ENCODE measurements at places on chromosomes 11 and 22. TPM values are rescaled to one million over a fixed set of nuclear protein-coding genes. Genes with fewer than 3 reads are reported as not detected.

Gene BIRC3
- total RNA-seq = 2.8 TPM

Gene INS
- not detected for total RNA-seq

GRCh38 chr11:62680825-62681240, 2.0 kb upstream of the UBXN1 start:
- peak; percentile 51 for DNase-seq

DNA sequence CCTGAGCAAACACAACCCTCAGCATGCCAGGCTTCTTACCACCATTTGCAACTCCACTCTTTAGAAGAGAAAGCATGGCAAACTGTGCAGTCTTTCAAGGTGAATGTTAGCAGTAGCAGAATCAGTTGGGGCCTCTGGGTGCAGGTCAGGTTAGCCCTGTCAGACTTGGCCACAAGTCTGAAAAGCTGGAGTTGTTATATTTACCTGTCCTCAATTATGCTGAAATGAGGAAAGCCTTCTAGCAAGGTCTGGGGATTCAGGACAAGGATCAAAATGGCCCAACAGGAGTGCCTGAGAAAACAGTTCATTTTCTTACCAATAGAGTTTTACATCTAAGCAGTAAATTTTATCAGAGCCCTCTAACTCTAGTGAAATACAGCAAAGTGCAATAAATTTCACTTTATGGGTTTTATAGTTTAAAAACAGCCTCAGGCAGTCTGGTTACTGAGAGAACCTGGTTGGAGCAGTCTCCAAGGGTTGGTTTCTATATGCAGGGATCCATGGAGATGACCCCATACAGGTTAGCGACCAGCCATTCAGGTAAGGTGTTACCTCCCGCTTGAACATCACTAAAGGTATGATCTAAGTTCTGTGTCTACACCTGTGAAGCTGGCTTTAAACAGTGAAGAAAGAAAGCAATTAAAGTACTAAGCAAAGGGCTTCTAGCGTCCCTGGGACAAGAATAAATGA, 212.5 kb upstream of the MPPED2 start:
- no peak for DNase-seq

Gene MRGPRX4
- not detected for total RNA-seq

DNA sequence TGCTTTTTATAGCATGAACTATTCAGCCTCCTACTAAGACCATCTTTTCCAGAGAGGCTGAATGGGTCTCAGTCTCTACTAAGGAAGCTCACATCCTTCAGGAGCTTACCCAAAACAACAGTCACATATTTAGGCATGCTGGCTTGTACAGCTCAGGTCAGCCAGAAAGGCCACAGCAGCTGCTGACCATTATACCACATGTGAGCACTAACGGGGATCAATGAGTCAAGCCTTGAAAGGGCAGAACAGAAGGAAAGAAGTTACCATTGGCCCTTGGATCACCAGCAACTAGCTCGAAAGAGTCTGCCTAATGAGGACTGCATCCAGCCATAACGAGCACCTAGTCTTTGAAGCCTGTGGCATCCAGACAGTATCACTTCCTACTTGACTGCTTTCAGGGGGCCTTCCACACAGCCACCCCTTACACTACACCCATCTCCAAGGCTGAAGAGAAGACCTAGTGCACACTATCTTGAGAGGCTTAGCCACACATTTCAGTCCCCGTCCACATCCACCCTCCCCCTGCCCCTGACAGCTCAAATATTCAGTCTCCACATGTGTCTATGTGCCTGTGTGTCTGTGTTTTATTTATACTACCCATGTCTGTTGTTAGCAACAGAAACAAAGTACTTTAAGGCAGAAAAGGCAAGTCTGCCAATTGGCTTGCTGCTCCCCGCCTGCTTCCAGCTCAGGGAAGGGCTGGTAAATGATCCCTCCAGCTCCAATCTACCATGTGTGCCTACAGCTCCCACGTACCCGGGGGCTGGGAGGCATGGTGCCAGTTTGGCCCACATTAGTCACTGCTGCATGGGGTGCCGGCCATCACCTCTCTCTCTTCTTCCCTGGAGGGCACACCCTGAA, 95.5 kb downstream of the RPL27A start:
- peak; percentile 62 for DNase-seq

Gene KCNJ11
- total RNA-seq = 173 TPM

DNA sequence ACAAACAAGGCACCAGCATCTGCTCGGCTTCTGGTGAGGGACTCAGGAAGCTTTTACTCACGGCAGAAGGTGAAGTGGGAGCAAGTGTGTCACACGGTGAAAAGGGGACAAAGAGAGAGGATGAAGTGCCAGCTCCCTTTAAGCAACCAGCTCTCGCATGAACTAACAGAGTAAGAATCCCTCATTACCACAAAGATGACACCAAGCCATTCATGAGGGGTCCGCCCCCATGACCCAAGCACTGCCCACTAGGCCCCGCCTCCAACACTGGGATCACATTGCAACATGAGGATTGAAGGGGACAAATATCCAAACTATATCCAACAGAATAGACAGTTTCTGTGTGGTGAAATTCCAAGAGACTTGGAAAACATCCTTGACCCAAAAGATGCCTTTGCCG, 198.2 kb upstream of the POU2AF2 start:
- DNase-seq = no peak

Gene ANO9
- total RNA-seq = 0.46 TPM

DNA sequence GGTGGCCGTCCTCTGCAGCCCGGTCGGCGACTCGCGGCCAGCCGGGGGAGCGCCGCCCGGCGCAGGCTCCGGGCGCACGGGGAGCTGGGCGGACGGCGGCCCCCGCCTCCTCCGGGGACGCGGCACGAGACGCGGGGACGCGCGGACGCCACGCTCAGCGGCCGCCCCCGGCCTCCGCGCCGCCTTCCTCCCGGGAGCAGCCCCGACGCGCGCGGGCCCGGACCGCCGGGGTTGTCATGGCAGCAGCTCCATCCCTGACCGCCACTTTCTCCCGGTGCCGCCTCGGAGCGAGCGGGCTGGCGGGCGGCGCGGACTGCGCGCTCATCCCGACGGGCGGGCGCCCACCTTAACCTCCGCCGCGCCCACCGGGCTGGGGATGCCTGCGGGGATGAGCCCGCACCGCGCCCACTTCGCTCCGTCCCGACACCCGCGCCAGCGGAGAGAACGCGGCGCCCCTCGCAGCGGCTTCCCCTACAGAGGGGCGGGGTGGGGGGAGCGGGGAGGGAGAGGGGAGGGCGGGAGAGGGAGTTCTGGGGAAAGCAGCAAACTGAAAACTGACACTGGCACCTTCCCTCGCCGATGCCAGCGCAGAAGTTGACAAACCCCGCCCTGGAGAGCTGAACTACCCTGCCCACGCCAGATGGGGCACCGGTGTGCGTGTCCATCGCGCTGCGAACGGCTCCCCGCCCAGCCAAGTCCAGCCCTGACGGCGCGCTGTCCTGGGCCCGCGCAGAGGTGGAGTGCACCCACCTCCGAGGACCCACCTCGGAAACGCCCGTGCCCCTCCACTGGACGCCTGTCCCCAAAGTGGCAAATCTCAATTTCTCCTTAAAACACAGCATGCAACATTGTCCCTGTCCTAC, 588.4 kb downstream of the OPCML start:
- no peak for DNase-seq

Gene CASP1
- 5.9 TPM for total RNA-seq

DNA sequence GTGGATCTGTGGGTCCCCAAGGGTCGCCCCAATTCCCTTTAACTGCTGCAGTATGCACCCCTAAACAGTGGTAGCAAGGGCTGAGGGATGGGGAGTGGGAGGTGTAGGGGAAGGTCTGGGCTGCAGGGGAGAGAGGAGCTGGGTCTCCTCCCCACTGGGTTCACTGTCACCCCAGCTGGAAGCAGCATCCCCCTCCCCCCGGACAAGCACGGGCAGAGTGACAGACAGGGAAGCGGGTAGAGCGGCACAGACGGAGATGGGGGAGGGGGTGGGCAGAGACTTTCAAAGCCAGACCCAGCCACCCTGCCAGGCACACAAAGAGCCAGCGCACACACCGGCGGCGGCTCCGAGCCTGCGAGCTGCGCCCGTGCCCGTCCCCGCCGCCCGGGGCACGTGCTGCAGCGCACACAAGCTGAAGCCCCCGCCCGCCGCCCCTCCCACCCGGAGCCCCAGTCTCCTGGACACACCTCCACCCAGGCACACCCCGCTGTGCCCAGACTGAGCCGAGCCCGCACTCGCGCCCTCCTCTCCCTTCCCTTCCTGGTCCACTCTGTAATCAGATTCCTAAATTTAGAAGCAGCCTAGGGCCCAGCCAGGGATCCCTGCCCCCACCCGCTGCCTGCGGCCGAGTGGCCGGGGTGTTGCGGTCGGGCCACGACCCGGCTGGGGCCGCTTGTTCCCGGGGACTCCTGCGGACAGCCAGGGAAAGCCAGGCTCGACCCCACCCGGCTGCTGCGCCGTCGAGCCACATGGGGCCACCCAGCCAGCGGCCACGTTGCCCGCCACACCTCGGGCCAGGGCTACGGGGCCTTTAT, 935 bp upstream of the RCOR2 start:
- peak; percentile 88 for DNase-seq

Gene KRTAP5-10
- not detected for total RNA-seq

DNA sequence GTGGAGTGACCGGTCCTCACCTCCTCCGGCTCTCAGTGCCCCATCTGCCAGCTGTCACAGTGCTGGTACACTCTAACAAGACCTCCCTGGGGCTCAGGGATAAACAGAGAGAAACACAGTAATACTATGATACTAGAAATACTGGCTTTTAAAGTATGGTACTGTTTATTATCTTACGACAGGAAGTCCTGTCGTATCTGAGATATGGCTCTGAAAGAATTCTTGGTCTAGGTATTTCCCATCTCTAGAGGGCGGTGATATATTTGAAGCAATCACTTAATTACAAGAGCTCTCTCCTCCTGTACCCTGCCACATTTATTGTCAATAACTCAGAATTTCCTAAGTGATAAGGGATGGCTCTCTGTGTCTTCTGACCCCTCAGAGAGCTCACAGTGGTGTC, 119.1 kb downstream of the RRM1 start:
- DNase-seq = no peak

DNA sequence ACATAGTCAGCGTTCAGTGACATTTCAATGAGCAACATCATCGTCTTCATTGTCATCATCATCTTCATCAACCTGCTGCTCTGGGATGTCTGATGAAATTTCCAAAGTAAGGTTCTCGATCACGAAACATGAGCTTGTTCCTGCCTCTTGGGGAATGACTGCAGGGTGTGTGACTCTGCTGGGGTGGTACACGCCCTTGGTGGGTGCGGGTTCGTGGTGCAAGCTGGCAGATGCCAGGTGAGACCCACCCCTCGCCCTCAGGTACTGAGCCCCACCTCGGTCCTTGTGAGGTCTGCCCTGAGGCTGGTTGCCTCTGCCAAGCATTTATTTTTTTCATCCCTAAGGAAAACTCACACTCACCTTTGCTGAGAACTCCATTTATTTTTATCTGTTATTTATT, 1389.2 kb downstream of the TBC1D22A start:
- no peak for DNase-seq

DNA sequence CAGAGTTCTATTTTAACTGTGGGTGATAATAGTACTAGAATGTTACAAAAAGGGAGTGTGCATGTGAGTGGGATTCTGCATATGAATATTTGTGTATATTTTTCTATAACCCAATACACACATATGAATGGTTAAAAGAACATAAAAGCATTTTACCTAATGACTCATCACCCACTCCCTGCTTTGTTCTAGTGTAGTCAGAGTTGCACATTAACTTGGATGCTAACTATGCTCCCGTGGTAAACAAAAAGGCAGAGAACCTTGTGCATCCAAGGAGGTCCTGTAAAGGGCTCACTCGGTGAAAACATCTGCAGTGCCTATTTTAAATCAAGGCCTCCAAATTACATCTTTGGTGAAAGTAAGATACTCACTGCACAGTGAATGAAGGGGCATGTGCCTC, 1289.4 kb downstream of the LRRC4C start:
- no peak for DNase-seq

DNA sequence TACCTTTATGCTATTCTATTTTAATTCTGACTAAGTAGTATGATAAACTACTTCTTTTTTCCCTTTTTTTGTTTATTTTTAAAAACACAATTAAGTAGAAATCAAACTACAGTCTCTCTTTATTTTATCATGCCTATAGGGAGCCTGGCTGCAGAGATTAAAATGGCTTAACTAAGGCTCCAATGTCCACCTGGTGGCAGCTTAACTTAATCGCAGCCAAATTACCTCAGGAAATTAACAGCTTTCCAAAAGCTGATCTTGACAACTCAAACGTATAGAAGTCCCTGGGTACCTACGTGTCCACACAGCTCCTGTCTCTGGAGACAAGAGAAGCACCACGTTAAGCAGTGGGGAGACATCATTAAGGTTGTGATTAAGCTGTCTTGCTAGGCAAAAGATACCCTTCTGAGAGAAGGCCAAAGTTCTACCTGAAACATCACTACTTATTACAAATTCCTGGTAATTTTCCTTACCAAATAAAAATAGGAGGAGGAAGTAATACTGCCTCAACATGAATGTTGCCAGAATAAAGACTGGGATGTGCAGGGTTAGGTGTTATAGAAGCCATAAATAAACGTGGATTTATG, 63.2 kb upstream of the SNX19 start:
- DNase-seq = no peak

GRCh38 chr22:30635273-30636225, at the start of gene SLC35E4:
Gene SLC35E4 (plus strand): TSS chr22:30635781. CDS start chr22:30636451, 670 bp downstream.
- DNase-seq = peak; percentile 97

DNA sequence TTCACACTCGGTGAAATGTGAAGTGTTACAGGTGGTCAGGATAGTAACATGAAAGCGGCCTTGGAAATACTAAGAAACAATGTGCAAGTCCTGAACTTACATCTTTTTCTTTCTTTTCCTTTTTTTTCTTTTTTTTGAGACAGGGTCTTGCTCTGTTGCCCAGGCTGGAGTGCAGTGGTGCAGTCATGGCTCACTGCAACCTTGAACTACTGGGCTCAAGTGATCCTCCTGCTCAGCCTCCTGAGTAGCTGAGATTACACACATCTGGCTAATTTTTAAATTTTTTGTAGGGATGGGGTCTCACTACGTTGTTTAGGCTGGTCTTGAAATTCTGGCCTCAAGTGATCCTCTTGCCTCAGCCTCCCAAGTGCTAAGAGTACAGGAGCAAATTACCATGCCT, 252.6 kb downstream of the SWAP70 start:
- no peak for DNase-seq

DNA sequence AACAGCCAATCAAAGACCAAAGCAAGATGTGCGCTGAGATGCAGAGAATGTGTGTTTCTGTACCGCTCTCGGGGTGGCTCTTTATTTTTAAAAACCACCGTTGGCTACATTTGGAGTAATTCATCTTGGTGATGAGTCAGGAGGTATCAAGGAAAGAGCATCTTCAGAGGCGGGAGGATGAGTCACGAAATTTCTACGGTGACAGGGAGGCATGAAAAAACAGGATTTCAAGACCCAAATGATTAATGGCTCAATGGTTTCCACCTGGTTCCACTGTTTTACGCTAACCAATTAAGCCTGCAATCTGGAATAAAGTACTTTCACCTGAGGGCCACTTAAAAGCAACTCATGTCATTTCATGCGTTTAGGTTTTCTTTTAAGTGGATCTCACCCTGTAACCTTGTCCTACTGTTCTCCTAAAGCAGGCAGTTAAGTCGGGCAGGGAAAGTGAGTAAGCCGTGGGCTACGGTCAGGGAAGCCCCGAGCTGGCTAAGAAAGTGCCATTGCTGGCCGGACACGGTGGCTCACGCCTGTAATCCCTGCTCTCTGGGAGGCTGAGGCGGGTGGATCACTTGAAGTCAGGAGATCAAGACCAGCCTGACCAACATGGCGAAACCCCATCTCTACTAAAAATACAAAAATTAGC, 74.6 kb downstream of the CELSR1 start:
- no peak for DNase-seq

GRCh38 chr11:61688365-61689163, 8.4 kb downstream of the DAGLA start:
- DNase-seq = peak; percentile 80

Measured in psoas muscle (tissue), 8 donors.